Activated naive CD8-positive, alpha-beta T cell treated with anti-CD3 and anti-CD28 coated beads, Interleukin-2, amount 50 U/mL, for 16 hours (primary cell): ENCODE measurements at places on chromosomes 1 and 21.

- no peak for DNase-seq
Measured at GRCh38 chr1:175675017-175675416, 68.4 kb downstream of the TNR start.

DNA sequence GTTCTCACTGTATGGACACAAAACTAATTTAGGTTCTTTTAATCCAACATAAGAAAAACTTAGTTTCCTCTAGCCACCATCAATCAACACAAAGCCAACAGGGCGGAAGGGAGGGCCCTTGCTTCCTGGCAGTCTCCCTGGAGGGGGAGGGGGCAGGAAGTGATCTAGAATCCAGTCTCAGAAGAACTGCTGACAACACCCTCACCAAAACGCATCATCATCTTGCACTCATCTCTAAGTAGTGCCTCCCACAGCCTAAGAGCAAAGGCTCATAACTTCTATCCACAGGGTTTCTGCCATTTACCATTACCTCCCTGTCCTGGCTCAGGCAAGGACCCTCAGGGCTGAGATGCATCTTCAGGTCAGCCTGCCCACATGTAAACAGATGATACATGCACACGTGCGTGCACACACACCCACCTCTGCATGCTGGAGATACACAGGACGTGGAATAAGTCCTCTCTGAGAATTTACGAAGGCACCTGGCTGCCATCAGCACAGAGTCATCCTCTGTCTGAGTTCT, 20.5 kb downstream of the HIVEP3 start:
- DNase-seq = no peak

DNA sequence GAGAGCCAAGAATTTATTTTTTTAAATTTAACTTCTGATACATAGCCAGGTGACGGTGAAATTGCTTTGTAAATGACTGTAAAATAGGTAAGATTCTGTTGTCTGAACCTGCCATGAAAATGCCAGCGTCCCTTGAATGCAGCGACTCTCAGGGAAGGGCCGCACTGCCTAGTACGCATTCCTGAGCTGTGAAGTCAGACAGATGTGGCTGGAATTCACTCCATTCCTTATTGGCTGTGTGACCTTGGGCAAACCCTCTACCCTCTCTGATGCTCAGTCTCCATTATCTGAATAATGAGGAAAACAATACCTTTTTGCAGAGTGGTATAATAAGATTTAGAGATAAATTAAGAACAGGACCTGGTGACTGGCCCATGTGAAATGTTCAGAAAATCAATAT, 167.1 kb upstream of the DAB1 start:
- no peak for DNase-seq

DNA sequence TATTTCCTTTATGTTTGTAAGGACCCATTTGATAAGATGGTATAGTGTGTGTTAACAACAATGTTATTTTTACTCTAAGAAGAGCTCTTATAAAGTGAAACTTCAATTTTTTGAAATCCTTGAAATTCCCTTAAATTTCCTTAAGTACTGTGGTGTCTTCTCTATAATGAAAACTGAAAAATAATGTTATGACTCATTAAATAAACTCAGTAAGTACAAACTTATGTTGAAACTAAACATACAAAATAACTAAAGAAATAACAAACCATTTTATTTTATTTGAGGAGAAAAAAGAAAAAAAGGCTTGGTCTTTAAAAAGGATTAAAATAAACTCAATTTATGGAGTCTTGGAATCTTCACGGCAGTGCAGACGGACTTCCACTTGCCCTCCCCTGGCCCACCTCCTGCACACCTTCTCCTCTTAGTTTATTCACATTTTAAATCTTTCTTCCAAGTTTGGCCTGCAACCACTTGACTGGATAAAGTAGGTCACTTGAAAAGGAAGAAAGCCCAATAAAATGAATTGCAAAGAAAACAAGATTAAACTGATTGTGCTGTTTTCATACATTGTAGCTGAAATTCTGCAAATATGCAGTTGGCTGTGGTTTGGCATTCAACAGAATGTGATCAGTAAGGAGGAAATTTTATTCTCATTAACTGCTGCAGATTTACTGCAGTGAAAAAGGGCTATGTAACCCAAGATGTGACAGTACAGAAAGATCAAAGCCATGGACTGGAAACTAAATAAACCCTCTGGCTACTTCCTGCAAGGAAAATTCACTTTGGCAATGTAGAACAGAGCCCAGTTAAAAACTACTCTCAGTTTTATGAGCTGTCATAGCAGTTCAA, 48.5 kb upstream of the SCYL3 start:
- no peak for DNase-seq

DNA sequence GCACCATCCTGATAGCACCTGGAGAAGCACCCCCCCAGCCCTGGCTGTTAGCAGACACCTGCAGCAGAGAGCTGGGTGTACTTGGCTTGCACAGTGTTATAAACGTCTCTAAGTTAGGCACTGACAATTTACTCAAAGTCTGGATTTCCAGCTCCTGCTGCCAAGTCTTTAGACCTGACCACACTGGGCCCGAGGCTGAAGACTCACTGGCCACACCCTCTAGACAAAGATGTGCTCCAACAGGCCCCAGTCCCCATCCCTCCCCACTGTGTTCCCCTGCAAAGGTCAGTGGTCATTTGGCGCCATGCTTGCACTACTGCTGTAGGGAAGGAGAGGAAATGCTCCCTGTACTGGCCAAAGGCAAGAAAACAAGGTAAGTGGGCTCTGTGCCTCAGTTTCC, 31.1 kb downstream of the PADI6 start:
- DNase-seq = no peak

DNA sequence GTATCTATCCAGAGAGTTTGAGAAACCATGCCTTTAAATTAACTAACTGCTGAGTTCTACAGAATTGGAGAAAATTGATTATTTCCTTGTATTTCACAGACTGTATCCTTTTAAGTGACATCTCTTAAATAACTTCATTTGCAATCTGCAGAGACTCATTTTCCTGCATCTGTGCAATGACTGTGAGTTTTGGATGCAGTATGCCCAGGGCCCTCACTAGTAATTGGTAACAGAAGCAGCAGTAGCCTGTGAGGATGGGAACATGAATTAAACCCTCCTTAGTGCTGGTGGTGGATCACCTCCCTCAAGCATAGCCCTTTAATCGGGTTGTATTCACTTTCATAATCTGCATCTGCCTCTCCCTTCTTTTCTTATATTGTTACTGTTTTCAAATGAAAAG, 21.7 kb upstream of the SH3D21 start:
- no peak for DNase-seq
